Activated T-helper 2 cell treated with anti-CD3 and anti-CD28 coated beads, Interferon-gamma antibody, Interleukin-2, Interleukin-4, amounts not matched to agents 10 μg/mL and 5 μg/mL and 100 μg/mL, durations not matched to agents 14 hours and 24 hours and 36 hours (primary cell): ENCODE measurements at places on chromosomes 13 and 19.
A peak's percentile ranks its signal among the peaks of the same experiment; 100 is the strongest.

DNA sequence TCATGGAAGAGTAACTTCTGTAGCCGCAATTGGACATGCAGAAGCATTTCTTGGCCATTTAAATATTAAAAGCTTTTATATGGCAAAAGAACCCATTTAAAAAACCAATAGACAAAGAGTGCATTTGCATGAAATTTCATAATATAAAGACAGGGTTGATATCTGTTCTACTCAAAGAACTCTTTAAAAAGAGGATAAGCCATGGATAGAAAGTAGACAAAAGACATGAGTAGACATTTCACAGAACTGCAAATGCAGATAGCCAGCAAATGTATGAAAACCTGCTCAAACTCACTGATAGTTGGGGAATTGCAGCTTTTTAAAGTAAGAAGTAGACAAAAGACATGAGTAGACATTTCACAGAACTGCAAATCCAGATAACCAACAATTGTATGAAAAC lies 218.1 kb downstream of the SHISA2 start:
- DNase-seq: no peak

- DNase-seq: peak; percentile 59
These were observed 718 bp downstream of the CDK8 start for GRCh38 chr13:26254583-26255111.

GRCh38 chr13:111323549-111323948 lies 3.1 kb downstream of the TEX29 start:
- DNase-seq: no peak

DNA sequence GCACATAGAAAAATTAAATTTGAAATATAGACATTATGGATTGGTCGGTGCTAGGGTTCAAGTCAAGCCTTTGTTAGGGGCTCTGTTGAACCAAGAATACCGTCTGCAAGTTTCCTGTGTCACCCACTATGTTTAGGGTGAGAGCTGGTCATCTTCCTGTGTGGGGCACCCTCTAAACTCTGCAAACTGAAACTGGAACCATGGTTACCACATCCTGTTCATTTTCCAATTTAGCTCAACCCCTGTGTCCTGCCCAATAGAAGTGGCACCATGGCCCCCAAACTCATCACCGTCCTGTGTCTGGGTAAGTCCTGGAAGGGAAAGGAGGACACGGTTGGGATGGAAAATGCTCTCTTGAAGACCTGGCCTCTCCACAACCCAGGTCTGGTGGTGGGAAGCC lies 29.9 kb downstream of the LAIR2 start:
- DNase-seq: peak; percentile 30
